NCI-H774 (cell line): ENCODE measurements at places on chromosomes 16 and 17.

GRCh38 chr17:49624896-49625295 is 49.2 kb downstream of the NXPH3 start:
- no peak for DNase-seq

DNA sequence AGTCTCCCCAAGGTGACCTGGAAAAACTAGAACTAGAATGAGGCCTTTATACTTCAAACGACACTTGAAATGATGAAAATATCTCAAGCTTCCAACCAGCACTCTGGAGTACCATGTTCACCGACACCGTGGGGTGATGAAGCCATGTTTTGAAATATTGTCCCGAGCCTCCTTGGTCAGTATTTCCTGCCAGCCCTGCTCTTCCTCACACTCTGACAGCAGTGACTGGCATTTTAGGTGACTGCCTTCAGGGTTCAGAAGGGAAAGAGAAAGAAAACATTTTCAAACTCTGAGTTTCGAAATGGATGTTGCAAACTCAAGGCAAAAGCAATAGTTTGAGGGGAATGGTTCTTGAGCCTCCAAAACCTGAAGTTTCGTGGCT is 39.3 kb upstream of the IRX6 start:
- DNase-seq: no peak

GRCh38 chr17:34370997-34371395 is 8.0 kb upstream of the CCL1 start:
- DNase-seq: no peak

- DNase-seq: no peak
Measured at GRCh38 chr17:56717471-56717870, 116.2 kb downstream of the C17orf67 start.

DNA sequence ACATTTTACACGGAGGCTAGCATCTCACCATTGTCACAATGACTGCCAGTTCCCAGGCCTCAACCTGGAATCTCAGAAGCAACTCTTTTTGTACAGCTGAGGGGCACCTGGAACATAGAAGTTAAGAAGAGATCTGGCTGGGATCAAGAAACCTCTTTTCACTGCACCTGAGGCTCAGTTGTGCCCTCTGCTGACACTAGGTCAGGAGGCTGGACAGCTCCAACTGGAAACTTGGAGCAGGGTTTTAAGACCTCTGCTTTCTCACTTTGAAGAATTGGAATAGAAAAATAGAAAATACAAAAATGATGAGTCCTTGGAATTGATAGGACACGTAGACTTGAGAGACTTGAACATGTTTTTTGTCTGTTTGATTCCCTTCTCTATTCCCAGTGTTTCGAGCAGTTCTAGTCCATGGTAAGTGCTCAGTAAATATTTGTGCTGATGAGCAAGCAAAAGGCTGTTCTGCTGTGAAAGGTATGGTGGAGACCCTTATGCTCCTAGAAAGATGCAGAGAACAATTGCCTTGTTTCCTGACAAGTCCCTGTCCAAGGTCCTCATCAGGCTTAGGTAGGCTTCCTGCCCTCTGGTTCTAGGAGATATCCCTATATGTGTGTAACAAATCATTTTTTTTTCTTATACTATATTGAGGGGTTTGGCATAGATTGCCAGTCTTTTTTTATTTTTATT is 13.6 kb upstream of the PPM1D start:
- DNase-seq: no peak

DNA sequence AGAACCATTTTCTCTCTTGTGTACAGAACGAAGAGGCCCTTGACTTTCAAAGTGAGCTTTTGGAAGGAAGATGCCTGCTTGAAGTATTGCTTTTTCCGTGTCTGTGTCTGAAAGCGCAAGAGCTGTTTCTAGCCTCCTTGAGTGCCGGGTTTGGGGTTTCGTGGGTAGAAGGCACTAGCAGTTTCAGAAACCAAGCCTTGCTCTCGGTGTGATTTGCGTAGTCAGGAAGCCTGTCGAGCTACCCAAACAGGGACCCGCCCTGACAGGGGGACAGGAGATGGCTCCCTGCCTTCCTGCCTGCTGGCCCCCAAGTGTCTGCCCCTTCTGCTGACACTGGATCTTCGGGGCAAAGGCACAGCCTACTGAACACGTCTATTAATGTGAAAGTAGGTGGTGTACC is 322.0 kb downstream of the MAF start:
- DNase-seq: no peak
